Tibial artery (tissue), 4 donors: ENCODE measurements at places on chromosomes 12 and 14.

DNA sequence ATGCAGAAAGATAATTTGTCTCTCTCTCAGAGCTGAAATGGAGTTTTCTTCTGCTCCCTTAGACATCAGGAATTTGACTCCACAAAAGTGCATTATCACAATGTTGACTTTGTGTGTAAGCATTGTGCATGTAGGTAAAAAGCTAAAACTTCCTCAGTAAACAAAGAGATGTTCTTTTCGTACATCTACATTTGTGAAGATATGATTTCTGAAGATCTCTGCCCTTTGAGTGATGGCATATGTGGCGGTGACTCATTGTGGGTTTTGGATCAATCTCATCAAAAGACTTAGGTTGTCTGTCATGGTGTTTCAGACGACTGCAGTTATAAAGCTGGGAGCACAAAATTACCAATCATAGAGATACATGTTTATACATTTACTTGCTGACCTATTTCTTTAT lies 411.4 kb upstream of the LMO3 start:
- H3K27me3 ChIP-seq = no peaks in the 10 kb centered on the region
- H3K4me1 ChIP-seq = no peaks in the 10 kb centered on the region
- no peaks in the 10 kb centered on the region for H3K36me3 ChIP-seq
- H3K4me3 ChIP-seq = no peak overlapping the region
- no peak for DNase-seq

DNA sequence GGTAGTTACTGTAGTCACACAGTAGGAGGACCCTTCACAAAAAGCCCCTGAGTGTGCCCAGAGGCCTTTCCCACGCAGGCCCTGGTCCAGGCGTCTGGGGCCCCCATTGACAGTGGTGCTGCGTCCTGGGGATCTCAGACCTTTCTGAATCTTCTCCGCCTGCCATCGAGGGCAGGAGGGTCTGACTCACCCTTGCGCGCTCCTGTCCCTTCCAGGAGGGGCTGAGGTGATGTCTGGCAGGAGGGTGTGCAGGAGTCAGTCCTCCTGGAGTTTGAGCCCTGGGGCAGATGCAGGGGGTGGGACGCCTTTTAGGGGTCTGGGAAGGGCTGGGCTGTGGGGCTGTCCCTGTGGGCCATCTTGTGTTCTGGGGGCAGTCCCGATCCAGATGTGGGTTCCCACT lies 386.8 kb downstream of the TMEM121 start:
- no peak for DNase-seq
- H3K27ac ChIP-seq = no peak overlapping the region
- no peaks in the 10 kb centered on the region for H3K27me3 ChIP-seq
- H3K4me1 ChIP-seq = no peaks in the 10 kb centered on the region

- no peak overlapping the region for H3K4me3 ChIP-seq
- H3K27me3 ChIP-seq = no peaks in the 10 kb centered on the region
- peaks cover 20% of the 10 kb centered on the region for H3K36me3 ChIP-seq
- no peak overlapping the region for H3K27ac ChIP-seq
- DNase-seq = no peak
These were observed 23.9 kb downstream of the STX2 start for GRCh38 chr12:130815028-130815741.

GRCh38 chr12:114434341-114434740 lies 28.4 kb upstream of the TBX5 start:
- H3K4me1 ChIP-seq = no peaks in the 10 kb centered on the region
- no peaks in the 10 kb centered on the region for H3K36me3 ChIP-seq
- no peak overlapping the region for H3K4me3 ChIP-seq
- no peak overlapping the region for H3K27ac ChIP-seq
- peaks cover 32% of the 10 kb centered on the region for H3K27me3 ChIP-seq
- no peak for DNase-seq

DNA sequence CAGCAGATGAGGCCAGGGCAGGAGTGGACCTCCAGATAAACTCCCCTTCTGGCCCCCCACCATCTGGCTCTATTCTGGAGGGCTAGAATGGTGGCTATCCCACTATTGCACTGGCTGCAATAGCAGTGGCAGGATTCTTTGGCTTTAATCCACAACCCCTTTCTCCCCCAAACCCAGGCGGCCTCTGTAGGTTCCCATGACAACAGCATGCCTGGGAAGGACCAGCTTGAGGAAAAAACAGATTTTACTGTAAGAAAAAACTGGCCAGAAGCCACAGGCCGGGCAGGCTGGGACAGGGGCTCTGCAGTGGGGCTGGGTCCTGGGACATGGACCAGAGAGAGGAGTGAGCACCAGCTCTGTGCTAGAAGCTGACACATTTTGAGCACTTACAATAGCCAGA lies 13.6 kb upstream of the ACVR1B start:
- DNase-seq = no peak
- no peak overlapping the region for H3K27ac ChIP-seq
- H3K36me3 ChIP-seq = no peaks in the 10 kb centered on the region
- H3K4me1 ChIP-seq = no peaks in the 10 kb centered on the region

GRCh38 chr14:76473481-76474263 lies 97.7 kb downstream of the ESRRB start:
- peaks cover 9% of the 10 kb centered on the region for H3K4me1 ChIP-seq
- DNase-seq = no peak
- H3K27me3 ChIP-seq = no peaks in the 10 kb centered on the region
- H3K4me3 ChIP-seq = peak overlapping the region; percentile 47
- H3K27ac ChIP-seq = no peak overlapping the region

GRCh38 chr12:42141981-42142606 lies 2.6 kb downstream of the GXYLT1 start:
- no peak for DNase-seq
- no peaks in the 10 kb centered on the region for H3K27me3 ChIP-seq

DNA sequence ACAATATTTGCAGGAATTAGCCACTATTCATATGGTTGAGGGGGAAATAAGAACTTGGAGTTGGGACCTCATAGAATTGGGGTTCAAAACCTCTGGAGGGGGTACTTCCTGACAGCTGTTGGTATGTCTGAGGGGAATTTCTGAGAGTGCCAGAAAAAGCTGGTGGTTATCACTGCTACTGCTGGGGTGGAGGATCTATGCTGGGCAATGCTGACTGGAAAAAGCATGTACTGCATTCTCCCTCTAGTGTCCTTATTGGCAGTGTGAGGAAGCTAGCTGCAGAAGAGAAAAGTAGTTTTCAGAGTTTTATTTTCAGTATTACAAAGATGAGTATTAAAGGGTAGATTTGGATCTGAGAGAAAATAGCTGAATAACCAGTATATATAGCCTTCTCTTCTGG lies 88.8 kb downstream of the FUT8 start:
- DNase-seq = no peak
- no peaks in the 10 kb centered on the region for H3K27me3 ChIP-seq
- H3K4me3 ChIP-seq = no peak overlapping the region
- no peak overlapping the region for H3K27ac ChIP-seq
- H3K4me1 ChIP-seq = no peaks in the 10 kb centered on the region

- no peak for DNase-seq
- no peak overlapping the region for H3K4me3 ChIP-seq
- H3K27ac ChIP-seq = no peak overlapping the region
These were observed 182.8 kb downstream of the TSPAN9 start for GRCh38 chr12:3259973-3260372.
